Substantia nigra (tissue), 51 donors: ENCODE measurements at places on chromosomes 2 and 18.

- DNase-seq, result no peak
Measured at GRCh38 chr2:147904051-147904450, 59.2 kb downstream of the ACVR2A start.

GRCh38 chr2:86697551-86698104 lies 22.5 kb upstream of the RMND5A start:
- no peak for DNase-seq

GRCh38 chr2:53939656-53940055 lies 31.1 kb downstream of the PSME4 start:
- no peak for DNase-seq

DNA sequence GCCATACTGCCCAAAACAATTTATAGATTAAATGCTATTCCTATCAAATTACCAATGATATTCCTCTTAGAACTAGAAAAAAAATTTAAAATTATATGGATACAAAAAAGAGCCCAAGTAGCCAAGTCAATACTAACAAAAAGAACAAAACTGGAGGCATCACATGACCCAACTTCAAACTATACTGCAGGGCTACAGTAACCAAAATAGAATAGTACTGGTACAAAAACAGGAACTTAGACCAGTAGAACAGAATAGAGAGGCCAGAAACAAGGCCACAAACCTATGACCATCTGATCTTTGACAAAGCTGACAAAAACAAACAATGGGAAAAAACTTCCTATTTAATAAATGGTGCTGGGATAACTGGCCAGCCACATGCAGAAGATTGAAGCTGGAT lies 86.1 kb upstream of the KYNU start:
- DNase-seq, result no peak

DNA sequence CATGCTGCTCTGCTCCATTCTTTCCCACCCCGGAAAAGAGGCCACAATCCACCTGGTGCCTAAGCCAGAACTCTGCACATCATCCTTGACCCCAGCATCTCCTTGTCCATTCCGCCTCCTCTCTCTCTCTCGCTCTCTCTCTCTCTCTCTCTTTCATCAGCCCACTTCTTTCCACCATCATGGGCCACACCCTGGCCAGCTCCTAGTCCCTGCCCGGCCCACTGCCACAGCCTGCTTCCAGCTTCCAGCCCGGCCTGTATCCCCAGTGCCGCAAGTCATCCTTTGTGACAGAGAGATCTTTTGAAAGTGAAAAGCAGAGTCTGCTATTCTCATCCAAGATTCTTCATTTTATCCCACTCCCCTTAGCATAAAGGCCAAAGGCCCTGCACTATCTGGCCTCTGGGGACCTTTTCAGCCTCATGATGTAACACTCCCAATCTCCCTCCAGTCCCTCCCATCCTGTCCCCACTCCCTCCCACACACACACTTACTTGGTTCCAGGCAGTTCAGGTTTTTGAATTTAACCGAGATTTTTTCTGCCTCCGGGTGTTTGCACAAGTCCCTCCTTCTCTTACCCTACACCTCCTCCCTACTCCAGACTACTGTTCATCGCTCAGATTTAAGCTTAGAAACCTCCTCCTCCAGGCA lies 214.0 kb downstream of the EN1 start:
- DNase-seq, result no peak
